GM13976 (cell line): ENCODE measurements at places on chromosomes 7 and 10.
A peak's percentile ranks its signal among the peaks of the same experiment; 100 is the strongest.

DNA sequence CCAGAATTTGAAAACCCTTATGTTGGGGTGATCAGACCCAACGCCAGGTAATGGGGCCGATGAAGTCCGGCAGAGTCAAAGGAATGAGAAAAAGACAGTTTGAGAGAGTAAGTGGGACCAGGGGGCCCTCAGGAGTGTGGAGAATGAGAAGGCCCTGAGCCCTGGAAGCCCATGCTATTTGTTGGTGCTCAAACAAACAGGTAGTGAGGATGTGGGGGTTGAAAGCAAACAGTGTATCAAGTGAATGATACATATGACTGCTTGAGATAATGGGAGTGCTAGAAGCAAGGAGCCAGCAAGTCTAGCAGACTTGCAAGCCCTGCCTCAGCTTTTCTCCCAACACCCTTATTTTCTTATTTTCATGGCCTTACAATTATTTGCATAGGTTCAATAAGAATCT, 11.2 kb upstream of the SEPTIN14 start:
- no peak for DNase-seq

GRCh38 chr7:90210981-90211380, 559 bp upstream of the STEAP2 start:
- DNase-seq, result peak; percentile 13

DNA sequence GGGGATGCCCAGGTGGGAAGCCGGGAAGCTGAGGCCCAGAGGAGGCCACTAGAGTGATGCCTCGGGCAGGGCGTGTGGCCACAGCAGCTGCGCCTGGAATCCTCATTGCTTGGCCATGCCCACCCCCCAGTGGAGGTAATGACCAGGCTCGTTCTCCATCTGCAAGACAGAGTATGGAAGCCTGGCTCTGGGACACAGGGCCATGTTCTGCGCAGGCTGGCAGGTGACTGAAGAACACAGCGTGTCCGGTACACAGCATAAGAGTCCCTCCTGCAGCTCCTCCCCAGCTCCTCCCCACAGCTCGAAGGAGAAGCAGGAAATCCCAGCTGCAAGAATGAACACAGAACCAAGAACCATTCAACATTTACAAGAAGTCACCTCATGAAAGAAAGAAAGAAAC, 64.8 kb downstream of the SMURF1 start:
- DNase-seq, result peak; percentile 63

DNA sequence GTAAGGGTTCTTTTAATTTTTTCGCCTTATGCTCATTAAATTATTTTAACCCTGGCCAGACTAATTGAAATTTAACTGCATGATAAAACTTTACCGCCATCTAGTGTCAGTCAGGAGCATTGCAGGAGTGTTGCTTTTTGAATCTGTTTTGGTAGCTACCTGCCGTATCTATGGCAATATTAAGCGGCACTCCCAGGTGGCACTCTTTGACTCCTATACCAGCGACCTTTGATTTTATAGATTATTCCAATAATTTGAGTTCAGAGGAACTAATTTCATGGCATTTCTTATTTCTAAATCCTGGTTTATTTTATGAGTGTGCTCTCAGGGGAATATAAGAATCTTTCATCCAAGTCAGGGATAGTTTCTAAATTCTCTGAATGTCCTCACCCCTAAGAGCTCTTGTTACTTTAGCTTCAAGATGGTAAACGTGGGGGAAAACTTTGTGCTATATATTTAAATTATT, 198.9 kb downstream of the REEP3 start:
- peak; percentile 47 for DNase-seq

DNA sequence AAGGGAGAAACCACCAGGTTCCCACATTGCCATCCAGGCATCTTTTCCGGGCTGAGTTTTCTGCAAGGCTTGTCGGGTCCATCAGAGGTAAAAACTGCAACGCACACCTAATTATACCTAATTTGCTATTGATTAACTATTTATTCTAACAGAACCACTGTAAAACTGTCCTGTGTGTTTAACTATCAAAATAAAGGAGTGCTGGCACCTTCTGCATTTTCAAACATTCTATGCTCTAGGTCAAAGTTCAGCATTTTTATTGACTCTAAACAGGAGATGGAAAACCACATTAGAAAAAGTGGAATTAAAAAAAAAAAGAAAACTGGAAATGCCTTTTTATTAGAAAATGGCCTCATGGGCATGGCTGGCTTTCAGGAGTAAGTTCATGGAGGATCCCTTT, 82.0 kb downstream of the ADARB2 start:
- DNase-seq, result no peak

GRCh38 chr7:15921576-15921975, 235.1 kb upstream of the MEOX2 start:
- DNase-seq, result no peak

GRCh38 chr10:48476279-48476982, 128.4 kb downstream of the ARHGAP22 start:
- no peak for DNase-seq

DNA sequence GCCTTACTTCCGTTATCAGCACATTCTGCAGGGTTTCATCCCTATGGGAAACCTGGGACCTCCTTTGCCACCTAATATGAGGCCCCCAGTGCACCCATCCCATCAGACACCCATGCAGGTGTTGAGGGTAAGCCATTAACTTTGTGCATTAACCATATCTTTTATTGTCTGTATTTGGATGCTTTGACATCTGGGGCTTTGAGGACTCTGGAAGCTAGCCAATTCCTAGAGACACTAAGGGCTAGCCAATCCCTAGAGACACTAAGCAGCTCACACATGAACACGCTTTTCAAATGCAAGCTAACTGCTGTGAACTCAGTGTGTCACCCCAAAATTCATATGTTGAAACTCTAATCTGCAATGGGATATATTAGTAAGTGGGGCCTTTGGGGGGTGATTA, 272.5 kb upstream of the COBL start:
- DNase-seq, result no peak

GRCh38 chr7:37376386-37376785, 72.3 kb downstream of the ELMO1 start:
- DNase-seq, result no peak

GRCh38 chr10:132866601-132867381, 75.6 kb downstream of the CFAP46 start:
- no peak for DNase-seq

- no peak for DNase-seq
Observed at GRCh38 chr10:75062506-75063299, 48.8 kb upstream of the SAMD8 start.

GRCh38 chr10:24241536-24242040, 32.6 kb downstream of the KIAA1217 start:
- no peak for DNase-seq

DNA sequence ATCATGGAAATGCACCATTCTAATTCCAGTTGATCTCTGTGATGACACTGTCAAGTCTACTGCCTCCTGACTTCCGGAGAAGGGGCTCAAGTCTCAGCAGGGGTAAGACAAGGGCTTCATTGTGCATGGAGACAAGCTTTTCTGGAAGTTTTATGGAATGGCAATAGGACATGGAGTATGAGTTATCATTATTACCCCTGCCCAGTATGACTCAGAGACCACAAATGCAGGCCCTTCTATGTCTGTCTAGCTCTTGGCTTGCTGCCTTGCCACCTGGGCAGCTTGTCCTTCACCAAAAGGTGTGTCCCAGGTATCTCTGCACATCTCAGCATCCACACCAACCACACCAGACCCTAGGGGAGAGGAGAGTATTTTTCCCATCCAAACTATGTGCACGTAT, 34.9 kb upstream of the KIAA1217 start:
- DNase-seq, result no peak

GRCh38 chr10:94320285-94320914, 42.3 kb downstream of the NOC3L start:
- DNase-seq, result peak; percentile 51

GRCh38 chr7:22831602-22832305, 9.1 kb upstream of the TOMM7 start:
- DNase-seq, result no peak

DNA sequence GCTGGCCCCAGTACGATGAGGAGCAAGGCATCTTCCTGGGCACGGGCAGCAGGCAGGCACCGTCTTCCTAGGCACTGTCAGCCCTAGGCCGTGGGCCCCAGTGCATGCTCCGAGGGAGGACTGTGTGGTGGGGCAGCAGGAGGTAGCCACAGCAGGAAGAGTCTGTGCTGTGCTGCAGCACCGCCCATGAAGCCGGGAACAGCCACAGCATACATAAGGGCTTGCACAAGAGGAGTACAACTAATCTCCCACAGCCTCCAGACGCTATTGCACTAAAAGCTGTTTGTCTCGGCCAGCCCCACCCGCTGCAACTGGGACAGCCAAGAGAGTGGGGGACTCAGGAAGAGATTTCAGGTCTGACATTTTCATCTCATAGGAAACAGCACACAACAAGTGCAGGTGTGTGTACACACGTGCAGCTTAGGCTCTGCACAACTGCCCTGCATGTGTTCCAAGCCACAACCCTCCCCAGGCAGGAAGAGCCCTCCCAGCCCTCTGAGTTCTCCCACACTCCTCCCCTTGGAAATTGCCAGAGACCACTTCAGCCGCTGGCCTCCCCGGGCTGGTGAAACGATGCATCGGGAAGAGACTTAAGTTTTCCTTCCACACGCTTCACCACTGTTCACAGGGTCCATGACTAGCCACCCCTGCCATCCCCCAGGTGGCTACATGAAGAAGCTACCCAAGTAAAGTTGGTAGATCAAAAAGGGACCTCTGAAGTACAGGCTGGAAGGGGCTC, 88.1 kb upstream of the DDC start:
- no peak for DNase-seq

- DNase-seq, result no peak
Observed at GRCh38 chr7:151862606-151863381, 14.1 kb downstream of the PRKAG2 start.

GRCh38 chr7:113819474-113819873, 99.3 kb downstream of the PPP1R3A start:
- no peak for DNase-seq

DNA sequence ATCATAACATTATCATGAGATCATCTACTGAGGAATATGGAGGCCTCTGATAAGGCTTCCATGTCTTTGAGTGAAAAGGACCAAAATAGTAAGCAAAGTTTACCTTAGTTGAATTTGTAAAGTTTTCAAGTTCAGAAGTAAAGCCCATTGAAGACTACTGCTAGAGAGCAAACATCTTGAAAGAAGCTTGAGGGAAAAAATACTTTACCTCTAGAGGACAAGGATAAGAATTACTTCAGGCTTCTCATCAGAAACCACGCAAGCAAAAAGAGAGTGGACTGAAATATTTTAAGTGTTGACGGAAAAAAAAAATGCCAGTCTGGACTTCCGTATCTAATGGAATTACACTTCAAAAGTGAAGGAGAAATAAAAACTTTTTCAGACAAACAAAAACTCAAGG, 114.3 kb downstream of the MPP7 start:
- no peak for DNase-seq

DNA sequence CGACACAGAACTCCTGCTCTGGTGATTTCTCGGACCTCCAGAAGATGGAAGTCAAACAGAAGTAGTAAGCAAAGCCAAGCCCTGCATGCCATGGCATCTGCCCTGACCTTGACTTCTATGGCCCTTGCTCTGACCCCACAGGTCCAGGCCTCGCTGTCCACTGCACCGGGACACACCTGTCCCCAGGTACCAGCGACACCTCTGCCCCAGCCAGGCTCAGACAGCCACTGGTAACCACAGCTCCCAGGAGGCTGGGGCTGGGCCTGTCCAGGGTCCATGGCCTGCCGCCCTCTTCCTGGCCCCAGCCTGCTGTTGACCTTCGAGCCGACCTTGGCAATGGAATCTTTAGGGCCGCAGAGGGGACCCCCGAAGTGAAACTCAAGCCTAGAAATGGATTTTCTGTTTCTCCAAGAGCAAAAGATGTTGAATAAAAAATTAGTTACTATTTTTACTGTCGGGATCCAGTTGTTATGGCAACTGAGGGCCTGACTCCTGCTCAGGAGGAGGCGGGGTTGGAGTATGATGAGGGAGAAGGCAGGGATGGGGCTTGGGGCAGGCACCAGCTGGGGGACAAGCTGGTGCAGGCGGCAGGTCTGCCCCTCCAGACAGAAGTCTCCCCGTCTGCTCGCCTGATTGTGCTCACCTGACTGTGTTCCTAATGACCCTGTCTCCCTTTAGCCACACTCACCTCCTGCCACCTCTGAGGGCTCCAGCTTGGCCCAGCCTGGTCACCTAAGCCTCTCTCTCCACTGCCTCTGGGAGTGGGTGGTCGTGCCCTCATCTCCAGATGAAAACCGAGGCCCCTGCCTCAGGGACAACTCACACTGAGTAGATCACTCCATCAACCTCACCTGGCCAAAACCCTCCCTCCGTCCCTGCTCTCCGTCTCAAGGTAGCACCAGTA, 4.1 kb upstream of the MMD2 start:
- no peak for DNase-seq

- no peak for DNase-seq
Observed at GRCh38 chr10:97083228-97083829, 102.4 kb downstream of the SLIT1 start.
